ENCODE measurements at places on chromosomes 6 and 20. TPM values are rescaled to one million over a fixed set of nuclear protein-coding genes. Genes with fewer than 3 reads are reported as not detected.

GRCh38 chr20:14235355-14235754, 102.1 kb downstream of the FLRT3 start:
- no peaks in the 10 kb centered on the region for H3K4me1 ChIP-seq
- DNase-seq = no peak
- no peaks in the 10 kb centered on the region for H3K27me3 ChIP-seq
- no peak overlapping the region for H3K27ac ChIP-seq
- H3K4me3 ChIP-seq = no peak overlapping the region

The IYD gene
- total RNA-seq = not detected

The FABP7 gene
- total RNA-seq = not detected

GRCh38 chr20:23049201-23050075, at the start of gene THBD:
Gene THBD, minus strand, starts transcription at chr20:23049672. Its CDS starts 168 bp downstream, at chr20:23049504.
- no peaks in the 10 kb centered on the region for H3K36me3 ChIP-seq
- no peaks in the 10 kb centered on the region for H3K27me3 ChIP-seq
- H3K27ac ChIP-seq = no peak within 1 kb of the TSS
- DNase-seq = no peak

DNA sequence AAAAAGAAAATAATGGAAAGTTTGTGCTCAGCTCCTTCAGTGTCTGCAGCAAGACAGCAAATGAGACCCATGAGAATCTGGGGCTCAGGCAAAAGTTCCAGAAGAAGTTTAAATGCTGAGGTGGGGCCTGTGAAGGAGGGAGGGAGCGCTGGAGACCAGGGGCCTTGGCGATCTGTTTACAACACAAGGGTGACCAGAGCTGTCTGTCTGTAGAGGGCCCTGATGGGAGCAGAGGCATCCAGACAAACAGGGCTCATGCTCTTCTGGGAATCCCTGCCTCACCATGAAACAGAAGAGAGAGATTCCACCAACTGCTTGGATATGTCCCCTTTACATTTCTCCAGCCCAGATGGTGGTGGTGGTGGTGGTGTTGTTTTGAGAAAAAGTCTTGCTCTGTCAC, 79.3 kb upstream of the SHLD1 start:
- no peaks in the 10 kb centered on the region for H3K36me3 ChIP-seq
- peaks cover 43% of the 10 kb centered on the region for H3K4me1 ChIP-seq
- no peak overlapping the region for H3K4me3 ChIP-seq
- H3K27me3 ChIP-seq = no peaks in the 10 kb centered on the region
- DNase-seq = no peak

DNA sequence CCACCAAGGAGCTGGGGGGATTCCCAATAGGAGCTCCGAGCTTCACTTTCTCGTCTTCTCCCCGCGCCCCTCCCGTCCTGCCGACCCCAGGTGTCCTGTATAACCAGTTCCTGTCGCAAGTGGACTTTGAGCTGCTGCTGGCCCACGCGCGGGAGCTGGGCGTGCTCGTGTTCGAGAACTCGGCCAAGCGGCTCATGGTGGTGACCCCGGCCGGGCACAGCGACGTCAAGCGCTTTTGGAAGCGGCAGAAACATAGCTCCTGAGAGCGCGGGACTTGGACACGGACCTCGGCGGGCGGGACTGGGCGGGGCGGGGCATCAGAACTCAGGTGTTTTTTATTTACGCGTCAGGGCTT, 340 bp upstream of the VARS2 start:
- no peak for DNase-seq
- peak overlapping the region; percentile 78 for H3K4me3 ChIP-seq
- peak overlapping the region; percentile 24 for H3K27ac ChIP-seq

- no peak for DNase-seq
- no peaks in the 10 kb centered on the region for H3K36me3 ChIP-seq
- peaks cover 12% of the 10 kb centered on the region for H3K27me3 ChIP-seq
- H3K4me1 ChIP-seq = peaks cover 13% of the 10 kb centered on the region
- H3K27ac ChIP-seq = no peak overlapping the region
These were observed 231.2 kb downstream of the ANKRD60 start for GRCh38 chr20:57996936-57997890.

GRCh38 chr20:51696304-51697071, 71.7 kb downstream of the ATP9A start:
- no peak for DNase-seq
- no peak overlapping the region for H3K4me3 ChIP-seq
- H3K27me3 ChIP-seq = no peaks in the 10 kb centered on the region
- H3K36me3 ChIP-seq = no peaks in the 10 kb centered on the region

Measured in B cell (primary cell).